ENCODE measurements at places on chromosomes 4 and X. TPM values are rescaled to one million over a fixed set of nuclear protein-coding genes. Genes with fewer than 3 reads are reported as not detected.

The TMSB15C gene
- total RNA-seq: 3.9 TPM

The DNAAF6 gene
- total RNA-seq: not detected

The UGT2B11 gene
- not detected for total RNA-seq

The CCDC160 gene
- total RNA-seq: 3.0 TPM

The LRCH2 gene
- total RNA-seq: 7.4 TPM

The GBA3 gene
- 0.52 TPM for total RNA-seq

The GLOD5 gene
- not detected for total RNA-seq

Measured in renal cortical epithelial cell (primary cell).